ENCODE measurements at places on chromosomes 2 and 18.

DNA sequence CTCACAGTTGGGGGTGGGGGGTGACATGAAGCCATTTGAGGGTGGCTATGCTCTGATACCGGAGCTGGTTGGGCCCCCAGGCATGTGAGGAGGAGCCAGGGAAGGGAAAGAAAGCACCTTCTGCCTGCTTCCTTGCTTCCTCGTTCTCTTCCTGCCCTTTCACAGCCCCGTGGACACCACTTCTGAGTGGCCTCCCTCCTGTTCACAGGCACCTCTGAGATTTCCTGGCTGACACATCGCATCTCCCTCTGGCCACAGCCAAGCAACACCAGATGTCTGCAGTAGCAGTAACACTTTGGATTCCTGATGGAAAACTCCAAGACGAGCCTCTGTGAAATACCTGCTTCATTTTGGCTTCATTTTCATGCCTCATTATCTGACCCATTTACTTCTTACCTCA, 64.7 kb upstream of the ST3GAL5 start:
- DNase-seq, result no peak

DNA sequence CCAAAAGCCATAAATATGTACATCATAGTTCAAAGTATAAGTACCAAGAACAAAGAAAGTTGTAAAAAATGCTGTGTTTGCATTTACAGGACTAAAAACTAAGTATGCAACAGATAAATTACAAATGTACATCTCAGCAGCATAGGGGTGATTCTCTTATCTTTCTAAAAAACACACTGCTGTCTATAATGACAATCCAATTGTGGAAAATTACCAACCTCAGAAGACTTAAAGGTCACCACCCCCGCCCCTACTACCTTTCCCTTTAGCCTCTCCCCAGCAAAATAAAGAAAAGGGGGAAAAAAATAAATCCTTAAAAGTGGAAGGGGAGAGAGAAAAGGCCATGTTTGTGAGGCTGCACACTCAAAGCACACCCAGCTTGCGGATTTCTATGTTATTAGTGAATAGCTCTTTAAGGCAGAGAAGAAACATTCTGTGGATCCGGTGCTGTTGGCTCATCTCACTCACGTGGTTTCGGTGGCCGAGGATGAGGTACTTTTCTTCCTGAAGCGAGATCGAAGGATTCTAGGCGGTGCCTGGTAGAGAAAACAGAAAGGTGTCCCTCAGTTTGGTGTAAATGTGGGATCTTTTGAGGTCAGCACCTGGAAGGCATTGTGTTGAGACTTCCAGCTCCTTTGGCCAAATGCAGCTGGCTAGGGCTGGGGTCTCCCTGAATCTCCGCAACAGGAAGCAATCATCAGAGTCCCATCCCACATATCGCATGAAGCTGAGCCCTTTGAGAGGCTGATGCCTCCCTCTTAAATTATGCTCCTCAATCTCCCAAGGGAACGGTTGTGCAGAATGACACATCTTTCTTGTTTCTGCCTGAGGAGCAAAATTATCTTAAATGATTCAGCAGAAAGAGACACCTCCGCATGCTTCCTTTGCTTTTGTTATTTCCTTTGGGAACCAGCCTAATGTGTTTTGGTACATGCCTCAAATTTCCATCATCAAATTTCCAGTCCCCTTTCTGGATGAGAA, 17.6 kb downstream of the MRPL35 start:
- no peak for DNase-seq

GRCh38 chr2:28098501-28099225, 208.1 kb downstream of the BABAM2 start:
- no peak for DNase-seq

DNA sequence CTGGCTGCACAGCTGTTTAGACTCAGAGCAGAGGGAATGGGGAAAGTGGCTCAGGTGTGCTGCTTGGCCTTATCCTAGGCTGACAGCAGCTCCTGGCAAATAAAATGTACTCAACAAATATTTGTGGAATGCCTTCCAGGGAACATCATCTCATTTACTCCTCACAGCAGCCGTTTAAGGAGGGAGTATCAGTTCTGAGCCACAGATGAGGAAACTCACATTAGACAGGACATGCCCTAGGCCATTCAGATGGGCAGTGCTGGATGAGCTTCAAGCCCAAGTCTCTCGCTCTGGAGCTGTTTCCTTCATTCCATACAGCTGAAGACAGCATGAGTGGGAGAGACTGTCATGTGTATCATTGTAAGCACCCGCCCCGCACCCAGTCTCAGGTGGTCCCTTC, 129.6 kb upstream of the CNGA3 start:
- no peak for DNase-seq

- no peak for DNase-seq
Measured at GRCh38 chr18:574149-574860, 5.9 kb upstream of the CETN1 start.

GRCh38 chr2:207041279-207041678, 102.0 kb downstream of the CPO start:
- DNase-seq, result no peak

- no peak for DNase-seq
Measured at GRCh38 chr2:237862528-237862895, 3.1 kb downstream of the RAMP1 start.

DNA sequence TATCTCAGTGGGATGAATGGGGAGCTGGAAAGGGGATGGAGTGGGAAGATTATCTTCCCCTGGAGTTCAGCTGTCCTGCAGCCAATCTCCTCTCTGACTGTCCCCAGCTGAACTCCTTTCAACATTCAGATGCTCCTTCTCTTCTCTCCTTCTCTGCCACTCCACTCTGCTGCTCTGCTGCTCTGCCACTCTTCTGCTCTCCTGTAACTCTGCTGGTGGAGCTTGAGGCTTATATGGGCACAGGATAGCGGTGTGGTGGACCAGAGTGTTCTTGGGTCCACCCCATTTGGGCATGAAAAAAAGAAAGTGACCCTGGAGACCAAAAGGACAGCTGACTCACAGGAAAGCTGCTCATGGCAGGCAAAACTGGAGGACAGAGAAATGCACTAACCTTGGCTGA, 26.6 kb downstream of the FAHD2B start:
- DNase-seq, result no peak

- DNase-seq, result no peak
Measured at GRCh38 chr2:219638217-219638947, 11.0 kb downstream of the SLC4A3 start.

DNA sequence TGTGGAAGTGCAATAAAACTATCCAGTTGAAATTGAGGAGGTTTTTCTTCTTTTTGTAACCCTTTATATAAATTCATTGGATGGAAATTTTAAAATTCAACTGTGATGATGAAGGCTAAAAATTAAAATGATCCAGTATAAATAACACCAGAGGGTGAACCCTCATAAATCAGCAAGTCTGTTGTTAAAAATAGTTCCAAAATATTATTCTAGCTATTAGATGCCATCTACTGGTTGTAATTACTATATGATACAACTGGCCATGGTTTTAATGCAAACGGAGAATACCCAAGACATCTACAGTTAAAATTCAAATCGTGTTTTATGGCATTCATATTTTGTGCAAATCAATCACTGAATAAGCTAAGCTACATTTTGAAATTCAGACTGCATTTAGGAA, 53.8 kb downstream of the TMEM200C start:
- no peak for DNase-seq

GRCh38 chr2:222795450-222796357, 65.1 kb upstream of the ACSL3 start:
- no peak for DNase-seq

GRCh38 chr2:208386541-208386940, 20.1 kb upstream of the PTH2R start:
- DNase-seq, result no peak

- no peak for DNase-seq
Measured at GRCh38 chr2:216596980-216597509, 36.2 kb upstream of the IGFBP2 start.

DNA sequence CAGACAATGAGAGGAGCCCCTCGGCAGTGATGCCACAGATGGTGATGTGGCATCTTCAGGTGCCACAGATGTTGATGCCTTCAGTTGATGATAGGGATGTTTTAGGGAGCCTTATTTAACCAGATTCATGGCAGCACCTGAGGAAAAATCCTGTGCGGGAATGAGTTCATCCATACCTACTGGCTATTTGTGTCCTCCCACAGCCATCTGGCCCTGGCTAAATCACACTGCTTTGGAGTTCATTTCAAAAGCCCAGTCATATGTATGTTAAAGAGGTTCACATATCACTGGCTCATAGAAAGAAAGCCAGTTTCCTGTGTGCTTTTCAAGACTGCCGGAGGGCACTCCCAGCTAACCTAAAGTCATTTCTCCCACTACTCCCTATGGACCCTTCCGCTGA, 131.3 kb downstream of the MCFD2 start:
- DNase-seq, result no peak

DNA sequence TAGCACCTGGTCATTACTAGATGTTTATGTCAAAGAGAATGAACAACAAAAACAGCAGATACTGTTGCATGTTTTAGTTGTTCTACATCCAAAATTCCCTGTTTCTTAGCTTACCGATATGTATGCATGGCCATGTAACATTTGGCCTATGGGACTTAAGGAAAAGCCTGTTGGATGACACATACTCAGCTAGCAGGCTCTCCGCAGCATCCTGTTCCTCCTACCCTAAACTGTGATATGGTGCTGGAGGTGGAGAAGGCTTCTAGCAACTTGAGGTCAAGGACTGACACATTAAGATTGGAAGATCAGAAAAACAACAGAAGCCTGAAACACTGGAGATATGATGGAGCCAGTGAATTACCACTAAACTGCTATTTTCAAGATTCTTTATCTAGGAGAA, 537.8 kb downstream of the LRRTM4 start:
- no peak for DNase-seq

DNA sequence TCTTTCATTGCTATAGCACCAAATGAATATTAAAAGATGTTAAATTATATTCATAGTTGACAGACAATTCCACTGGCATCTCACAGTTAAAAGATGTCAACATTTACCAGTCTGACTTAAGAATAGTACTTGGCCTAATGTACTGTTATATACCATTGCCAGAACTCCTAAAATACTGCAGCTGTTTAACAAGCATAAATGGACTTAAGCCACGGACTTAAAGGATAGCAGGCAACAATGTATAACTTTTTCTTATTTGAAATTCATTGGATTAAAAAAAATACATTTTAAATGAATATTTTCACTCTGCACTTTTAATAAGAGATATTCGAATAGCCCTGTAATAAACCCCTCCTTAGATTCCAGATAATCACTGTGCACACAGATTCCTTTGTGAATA, 3.8 kb downstream of the TCF4 start:
- no peak for DNase-seq

- DNase-seq, result no peak
Measured at GRCh38 chr18:48622911-48623431, 84.1 kb downstream of the CTIF start.

GRCh38 chr2:3460831-3461800, 58.2 kb downstream of the ADI1 start:
- no peak for DNase-seq

GRCh38 chr18:14930076-14930475, 182.1 kb downstream of the ANKRD30B start:
- DNase-seq, result no peak

GRCh38 chr18:33755931-33756560, 178.0 kb downstream of the ASXL3 start:
- DNase-seq, result no peak

- peak; percentile 62 for DNase-seq
Measured at GRCh38 chr2:240624950-240625621, at the start of gene GPR35. TSS of gene GPR35 (plus strand) at chr2:240625480. CDS start at chr2:240629953, 4,473 bp downstream.

- DNase-seq, result no peak
Measured at GRCh38 chr2:233051241-233052149, 8.6 kb upstream of the INPP5D start.

DNA sequence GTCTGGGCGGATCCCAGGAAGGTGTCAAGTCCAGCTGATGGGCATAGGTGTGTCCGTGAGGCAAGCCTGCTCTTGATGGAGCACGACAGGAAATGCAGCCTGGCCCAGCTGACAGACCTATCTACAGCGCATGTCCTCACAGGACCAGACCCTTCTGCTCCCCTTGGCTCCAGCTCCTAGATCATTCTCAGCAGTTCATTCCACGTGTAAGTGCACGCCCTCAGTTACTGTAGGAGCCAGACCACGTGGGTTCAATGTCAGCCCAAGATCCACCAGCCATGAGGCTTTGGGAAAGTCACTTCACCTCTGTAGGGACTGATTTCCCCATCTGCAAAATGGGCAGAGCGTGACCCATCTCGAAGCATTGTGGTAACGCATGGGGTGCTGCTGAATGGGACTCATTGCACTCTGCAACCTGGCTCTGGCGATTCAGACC, 47.8 kb downstream of the TMEM17 start:
- no peak for DNase-seq

DNA sequence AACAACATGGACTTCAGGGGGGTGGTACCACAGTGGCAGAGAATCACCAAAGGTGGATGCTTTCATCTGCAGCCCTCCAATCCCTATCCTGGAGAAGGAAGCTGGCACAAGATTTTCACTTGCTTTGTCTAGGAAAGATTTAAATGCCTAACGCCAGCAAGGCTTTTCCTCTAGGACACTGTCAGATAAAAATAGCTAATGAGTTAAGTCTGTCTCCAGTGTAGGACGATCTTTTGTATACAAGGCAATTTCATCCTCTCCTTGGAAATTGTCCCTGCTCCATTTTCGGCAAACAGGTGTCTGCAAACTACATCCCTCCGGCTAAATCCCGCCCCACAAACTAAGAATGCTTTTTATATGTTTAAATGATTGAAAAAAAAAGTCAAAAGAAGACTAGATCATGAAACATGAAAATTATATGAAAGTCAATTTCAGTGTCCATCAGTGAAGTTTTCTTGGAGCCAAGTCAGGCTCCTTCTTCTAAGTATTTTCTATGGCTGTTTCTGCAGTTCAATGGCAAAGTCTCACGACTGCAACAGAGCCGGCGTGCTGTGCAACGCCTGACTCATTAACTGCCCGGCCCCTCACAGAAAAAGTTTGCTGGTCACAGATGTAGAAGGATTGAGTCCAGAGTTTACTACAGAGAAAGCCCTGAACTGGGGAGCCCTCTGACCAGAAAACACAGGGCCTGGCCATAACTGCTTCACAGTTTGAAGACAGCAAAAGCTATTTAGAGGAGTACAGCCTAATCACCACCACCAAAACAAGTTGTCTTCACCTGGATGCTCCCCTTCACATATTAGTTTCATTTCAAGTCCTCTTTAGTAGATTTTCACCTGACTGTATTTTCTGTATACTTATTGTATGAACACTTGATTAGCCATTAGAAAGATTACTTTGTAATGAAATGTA, 52.3 kb downstream of the PIEZO2 start:
- no peak for DNase-seq

- no peak for DNase-seq
Measured at GRCh38 chr2:62663411-62663810, 42.1 kb upstream of the EHBP1 start.

GRCh38 chr2:74863802-74864248, 29.9 kb downstream of the HK2 start:
- no peak for DNase-seq

- DNase-seq, result no peak
Measured at GRCh38 chr2:146415291-146415690, 1429.5 kb upstream of the ACVR2A start.

GRCh38 chr18:77016936-77017335, 115.6 kb downstream of the MBP start:
- no peak for DNase-seq

All from T follicular helper cell (primary cell).